Ecto neural progenitor cell (in vitro differentiated cells): ENCODE measurements at places on chromosomes 7 and 10.

DNA sequence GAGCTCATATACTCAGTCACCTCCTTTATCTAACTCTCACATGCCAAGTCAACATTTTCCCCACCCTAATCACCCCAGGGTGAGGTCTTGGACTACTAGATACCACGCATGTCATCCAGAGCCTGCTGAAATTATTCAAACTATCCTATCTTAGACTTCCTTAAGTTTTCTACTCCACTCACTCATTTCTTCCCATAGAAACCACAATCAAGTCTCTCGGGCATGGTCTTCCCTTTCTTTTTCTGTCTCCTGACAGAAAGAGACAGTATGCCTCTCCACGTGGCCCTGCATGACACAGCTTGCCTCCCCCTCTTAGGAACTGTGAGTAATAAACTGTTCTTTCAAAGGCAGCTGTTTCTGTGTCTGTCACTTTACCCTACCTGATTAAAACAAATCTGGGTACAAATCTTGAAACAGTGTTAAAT lies 29.4 kb downstream of the TAS2R41 start:
- DNase-seq = no peak

- no peak for DNase-seq
Measured at GRCh38 chr7:64180989-64181388, 26.0 kb upstream of the ZNF735 start.

GRCh38 chr10:62584731-62585130 lies 210.6 kb downstream of the ZNF365 start:
- DNase-seq = no peak

- no peak for DNase-seq
Measured at GRCh38 chr10:99593312-99593711, 26.9 kb downstream of the SLC25A28 start.

- DNase-seq = no peak
Measured at GRCh38 chr7:12692479-12693259, 5.2 kb downstream of the ARL4A start.

DNA sequence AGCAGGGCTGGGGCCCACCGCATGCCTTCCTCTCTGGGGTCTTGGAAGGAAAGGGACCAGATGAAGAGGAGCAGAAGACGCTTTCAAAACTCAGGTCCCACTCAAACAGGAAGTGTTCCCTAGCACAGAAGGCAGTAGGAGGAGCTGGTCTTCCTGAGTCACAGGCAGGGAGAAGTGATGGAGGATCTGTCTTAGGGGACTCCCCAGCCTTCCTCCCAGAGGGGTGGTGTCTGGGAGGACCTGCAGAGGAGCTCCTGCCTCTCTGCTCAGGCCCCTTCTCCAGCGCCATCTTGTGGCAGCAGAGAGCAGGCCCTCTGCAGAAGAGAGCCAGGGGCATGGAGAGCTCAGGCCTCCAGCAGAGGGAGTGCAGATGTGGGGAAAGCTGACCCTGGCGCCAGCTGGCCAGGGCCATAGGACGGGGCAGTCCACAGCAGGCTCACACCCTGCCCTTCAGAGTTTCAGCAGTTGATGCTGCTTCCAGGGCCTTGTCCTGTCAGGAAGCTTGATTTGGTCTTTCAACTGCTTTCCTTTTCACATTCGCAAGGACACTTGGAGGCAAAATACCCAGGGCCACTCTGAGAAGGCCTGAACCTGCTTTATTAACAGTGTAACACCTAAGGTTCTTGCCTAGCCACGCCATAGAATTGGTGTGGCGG lies 62.2 kb upstream of the TARP start:
- DNase-seq = peak; percentile 90

DNA sequence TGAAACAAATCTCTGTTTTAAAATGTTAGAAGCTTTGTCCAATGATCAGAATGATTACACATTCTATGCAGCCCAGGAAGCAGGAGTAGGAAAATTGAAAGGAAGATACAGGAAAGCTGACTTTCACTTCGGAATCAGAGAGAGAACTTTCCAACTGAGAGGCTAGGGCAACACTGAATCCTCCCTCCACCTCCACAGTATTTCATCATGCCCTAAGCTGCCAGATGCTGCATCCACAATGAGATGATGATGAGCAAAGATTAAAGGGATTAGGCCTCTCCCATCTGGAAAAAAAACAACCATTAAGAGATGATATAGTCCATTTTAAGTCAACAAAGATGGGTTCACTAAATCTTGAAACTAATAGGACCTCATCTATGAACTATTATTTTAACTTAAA lies 215.6 kb downstream of the GPR37 start:
- no peak for DNase-seq

DNA sequence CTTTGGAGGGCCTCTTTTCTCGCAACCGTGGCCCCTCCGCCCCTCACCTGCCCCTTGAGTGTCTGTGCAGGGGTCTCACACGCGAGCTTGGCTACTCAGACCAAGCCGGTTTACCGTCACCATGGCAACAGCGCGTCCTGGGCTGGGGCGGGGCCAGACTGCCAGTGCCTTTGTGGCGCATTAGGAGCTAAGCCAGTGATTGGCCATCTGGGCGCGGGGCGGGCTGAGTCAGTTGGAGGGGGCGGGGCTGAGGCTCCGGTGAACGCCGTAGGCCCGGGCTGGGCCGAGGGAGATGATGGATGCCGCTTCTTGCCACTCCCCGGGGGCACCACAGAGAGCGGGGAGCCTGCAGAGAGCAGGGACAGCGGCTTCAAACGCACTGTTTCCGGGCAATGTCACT lies 48.7 kb upstream of the FXYD4 start:
- peak; percentile 98 for DNase-seq

DNA sequence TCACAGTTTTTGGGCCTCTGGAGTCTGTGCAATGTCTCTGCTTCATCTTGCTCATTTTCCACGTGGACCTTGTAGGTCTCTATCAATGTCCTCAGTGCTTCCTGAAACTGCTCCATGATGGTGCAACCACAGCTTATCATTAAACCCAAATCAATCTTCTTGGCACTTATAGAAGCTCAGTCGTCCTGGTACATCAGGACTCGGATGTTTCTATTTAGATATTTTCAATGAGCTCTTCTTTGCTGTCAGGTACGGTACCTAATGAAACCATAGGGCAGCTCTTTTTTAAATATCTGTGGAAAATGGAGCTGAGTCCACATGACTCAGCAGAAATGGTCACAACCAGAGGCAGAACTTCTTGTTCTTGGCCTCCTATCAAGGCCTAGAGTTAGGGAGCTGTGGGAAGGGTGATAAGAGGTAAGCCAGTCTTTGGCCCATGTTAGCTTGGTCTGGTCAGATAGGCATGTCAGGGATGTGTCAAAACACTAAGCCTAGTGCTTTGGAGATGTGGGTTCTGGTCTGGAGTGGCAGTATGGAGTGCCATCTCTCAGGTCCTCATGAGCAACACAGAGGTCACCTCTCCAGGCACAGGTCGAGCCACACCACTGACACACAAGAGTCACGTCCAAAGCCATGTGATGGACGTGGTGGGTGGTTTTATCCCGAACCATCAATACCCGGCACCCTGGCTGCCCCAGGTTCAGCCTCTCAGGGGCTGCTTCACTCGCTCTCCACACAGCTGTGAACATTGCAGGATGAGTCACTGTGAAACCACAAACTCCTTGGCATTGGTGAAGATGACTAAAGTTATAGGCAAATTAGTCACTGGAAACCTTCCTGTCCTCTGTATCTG lies 87.0 kb downstream of the TBXAS1 start:
- no peak for DNase-seq

DNA sequence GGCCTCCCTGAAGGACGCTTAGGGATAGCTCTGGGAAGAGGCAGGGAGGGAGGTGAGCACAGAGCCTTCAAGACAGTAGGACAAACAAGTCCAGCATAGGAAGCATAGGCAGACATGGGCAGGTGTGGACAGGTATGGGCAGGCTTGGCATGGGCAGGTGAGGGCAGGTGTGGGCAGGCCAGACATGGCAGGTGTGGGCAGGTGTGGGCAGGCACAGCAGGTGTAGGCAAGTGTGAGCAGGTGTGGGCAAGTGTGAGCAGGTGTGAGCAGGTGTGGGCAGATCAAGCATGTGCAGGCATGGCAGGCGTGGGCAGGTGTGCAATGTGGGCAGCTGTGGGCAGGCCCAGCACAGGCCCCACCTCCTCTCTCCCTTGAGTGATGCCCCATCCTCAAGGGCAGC lies 148.8 kb upstream of the ZMIZ1 start:
- DNase-seq = no peak
